Motor neuron (in vitro differentiated cells): ENCODE measurements at places on chromosomes 5 and 9. TPM values are rescaled to one million over a fixed set of nuclear protein-coding genes. Genes with fewer than 3 reads are reported as not detected.

Gene CTSL
- total RNA-seq: 49.8 and 55.8 TPM in 2 replicates

Gene SLC27A6
- total RNA-seq: 0.88 and 1.4 TPM in 2 replicates

- ATAC-seq: no peak
These were observed 378.8 kb upstream of the ZNF608 start for GRCh38 chr5:125125031-125125823.

Gene SNAPC4
- total RNA-seq: 6.1 and 6.2 TPM in 2 replicates

DNA sequence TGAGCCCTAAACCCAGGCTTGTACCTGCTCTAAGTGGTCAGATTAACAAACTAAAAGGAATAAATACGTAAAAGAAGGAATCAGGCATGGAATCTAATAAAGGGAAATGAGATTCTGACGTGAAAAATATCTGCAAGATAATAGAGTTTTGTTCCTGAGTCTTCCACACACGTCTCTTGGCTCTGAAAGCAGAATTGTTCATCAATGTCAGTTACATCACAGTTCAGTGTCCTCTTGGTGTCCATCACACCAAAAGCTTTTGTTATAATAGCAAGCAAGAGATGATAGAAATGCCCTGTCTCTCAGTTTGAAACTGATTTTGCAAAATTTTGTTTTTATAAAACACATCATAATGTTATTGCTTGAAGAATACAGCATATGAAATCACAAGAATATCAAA, 34.7 kb upstream of the NMUR2 start:
- ATAC-seq: no peak
